ENCODE measurements at places on chromosomes 12 and 14.

GRCh38 chr14:29671034-29671433 lies 256.6 kb downstream of the PRKD1 start:
- DNase-seq = no peak

DNA sequence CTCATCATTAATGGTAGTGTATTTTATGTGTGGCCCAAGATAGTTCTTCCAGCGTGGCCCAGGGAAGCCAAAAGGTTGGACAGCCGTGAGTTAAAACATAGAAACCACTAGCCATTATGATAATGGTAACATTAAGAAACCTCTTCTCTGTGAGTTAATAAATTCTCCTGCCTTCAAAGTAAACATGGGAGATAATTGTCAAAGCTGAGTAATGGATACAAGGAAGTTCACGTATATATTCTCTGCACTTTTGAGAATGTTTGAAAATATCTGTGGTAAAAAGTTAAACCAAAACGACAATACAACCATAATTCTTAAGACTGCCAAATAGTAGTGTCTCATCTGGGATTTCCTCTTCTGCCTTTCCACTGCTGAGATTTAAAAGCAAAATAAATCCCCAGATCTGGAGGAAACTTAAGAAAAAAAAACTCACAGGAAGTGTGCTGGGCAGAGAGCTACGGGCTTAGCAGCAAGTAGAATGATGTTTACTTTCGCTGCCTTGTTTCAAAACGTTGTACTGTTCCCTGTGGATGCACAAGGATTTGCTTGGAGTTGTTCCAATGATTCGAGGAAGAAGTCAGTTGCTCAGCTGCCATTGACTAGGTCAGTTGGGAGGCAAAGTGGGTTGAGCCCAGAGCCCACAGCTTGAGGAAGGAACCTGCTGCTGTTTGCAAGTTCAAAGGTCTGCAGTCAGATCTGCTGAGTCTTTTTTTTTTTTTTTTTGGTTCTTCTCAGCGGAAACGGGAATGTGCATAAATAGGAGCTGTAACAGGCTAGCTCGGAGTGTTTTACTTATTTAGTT lies 1.7 kb downstream of the TPCN1 start:
- no peak for DNase-seq

DNA sequence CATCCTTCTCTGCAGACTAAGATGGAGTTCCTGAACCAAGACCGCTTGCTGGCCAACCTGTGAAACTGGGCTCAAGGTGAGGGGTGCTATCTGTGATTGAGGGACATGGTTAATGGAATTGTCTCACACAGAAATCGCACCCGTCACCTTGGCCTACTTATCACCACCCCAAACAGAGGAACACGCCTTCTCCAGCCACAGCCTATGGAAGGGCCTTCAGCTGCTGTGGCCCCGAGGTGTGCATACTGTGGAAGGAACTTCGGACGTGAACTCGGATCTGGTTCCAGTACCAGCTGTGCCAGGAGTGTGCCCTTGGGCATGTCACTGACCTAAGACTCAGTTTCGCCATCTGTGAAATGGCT lies 44.4 kb downstream of the EVL start:
- no peak for DNase-seq

- DNase-seq = no peak
Measured at GRCh38 chr12:3698218-3698974, 54.5 kb downstream of the CRACR2A start.

DNA sequence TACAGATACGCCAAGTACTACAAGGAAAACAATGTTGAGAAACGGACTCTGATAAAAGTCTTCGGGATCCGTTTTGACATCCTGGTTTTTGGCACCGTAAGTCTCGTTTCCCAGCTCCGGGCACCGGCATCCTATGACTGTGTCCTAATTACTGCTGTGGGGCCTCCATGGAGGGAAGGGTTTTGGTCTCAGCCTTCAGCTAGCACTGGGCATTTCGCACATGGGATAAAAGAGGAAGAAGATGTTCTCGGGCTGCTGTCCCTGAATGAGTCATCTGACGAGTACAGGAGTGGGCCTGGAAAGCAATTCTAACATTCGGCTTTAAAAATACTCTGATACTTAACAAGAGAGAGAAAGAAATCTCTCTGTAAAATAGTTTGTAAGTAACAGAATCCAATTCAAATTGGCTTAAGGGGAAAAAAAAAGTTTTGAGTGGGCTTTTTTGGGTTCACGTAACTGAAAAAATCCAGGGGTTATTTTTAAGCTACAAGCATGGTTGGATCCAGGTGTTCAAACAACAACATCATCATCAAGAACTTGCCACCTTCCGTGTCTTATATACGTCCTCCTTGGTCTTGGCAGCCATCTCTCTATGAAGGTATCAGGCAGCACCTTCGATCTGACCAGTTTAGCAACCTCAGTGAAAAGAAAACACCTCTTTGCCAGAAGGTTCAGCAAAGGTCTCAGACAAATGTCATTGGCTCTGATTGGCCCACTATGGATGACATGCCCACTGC lies 34.4 kb upstream of the P2RX4 start:
- DNase-seq = no peak

GRCh38 chr12:2456813-2457186 lies 338.0 kb upstream of the FKBP4 start:
- DNase-seq = no peak

DNA sequence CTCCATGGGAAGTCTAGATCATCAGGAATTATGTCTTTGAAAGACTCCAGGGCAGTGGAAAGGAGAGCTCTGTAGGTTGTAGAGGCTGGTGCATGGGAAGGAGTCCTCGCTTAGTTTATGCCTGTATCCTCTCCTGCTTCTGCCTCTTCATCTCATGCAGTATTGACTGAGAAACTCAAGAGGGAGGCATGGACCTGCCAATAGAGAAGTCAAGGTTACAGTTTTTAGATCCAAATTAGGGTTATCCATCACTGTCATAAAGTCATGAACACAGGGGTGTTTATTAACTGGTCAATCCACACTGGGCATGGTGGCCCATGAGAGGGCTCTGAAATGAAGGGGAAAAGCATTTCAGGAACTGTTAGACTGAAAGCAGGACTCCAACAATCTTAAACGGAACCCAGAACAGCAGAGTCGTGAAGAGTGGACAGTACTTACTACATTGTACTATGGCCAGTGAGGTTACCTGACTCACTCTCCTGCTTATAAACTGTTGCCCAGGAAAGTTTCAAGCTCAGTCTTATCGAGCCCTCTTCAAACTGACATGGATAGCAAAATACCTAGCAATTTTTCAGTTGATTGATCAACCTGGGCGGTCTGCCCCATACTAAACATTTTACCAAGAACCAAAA lies 30.1 kb upstream of the DHRS7 start:
- no peak for DNase-seq

- no peak for DNase-seq
Measured at GRCh38 chr12:27580561-27581330, 56.7 kb downstream of the PPFIBP1 start.

DNA sequence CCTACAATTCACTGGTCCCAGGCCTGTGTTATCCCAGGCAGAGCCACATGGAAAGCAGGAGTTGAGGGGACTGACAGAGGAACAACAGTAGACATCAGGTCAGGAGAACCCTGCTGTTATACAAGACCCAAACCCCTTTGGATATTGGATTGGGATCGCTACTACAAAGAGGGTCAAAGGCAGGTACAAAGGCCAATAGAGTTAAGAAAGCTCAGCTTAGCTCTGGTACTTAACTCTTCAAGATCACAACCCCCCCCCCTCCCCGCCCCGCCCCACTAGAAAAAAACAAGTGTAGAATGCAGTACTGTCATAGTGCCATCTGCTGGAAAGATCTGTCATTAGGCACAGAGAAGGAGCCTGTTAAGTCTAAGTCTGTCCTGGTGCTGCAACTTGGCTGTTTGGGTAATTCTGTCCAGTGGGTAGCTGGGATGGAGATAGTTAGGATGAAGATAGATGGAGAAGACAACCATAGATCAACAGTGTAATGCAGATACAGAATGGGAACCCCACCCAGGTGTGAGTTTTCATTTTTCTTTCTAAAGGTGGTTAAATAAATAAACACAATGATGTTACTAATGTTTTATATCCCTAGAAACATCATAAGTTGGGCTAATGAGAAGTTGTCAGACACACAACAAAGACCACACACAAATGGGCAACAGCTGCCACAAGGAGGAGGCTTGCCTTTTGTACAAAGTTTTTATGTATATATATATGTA lies 17.2 kb downstream of the REM2 start:
- DNase-seq = no peak

DNA sequence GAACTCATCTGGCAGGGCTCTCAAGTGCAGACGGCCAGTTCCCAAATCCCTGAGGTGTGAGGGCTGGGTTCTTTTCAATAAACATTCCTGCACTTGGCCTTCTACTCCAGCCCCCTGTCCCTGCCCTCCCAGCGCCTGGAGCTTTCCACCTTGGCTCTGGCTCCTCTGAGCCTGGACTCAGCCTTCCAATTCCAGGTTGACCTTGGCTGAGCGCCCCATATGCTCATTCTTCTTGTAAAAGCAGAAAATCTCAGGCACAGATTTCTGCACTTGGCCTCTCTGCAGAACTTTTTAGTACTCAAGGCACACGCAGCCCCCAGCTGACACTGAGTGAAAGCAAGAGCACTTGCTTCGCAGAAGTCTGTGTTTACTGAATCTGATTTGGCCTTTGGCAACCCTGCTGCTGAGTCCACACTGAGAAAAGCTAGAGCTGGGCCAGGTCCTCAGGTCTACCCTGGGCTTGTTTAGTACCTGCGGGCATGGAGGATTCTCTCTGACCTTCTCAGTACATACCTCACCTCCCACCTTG lies 222.7 kb downstream of the MSRB3 start:
- DNase-seq = no peak

DNA sequence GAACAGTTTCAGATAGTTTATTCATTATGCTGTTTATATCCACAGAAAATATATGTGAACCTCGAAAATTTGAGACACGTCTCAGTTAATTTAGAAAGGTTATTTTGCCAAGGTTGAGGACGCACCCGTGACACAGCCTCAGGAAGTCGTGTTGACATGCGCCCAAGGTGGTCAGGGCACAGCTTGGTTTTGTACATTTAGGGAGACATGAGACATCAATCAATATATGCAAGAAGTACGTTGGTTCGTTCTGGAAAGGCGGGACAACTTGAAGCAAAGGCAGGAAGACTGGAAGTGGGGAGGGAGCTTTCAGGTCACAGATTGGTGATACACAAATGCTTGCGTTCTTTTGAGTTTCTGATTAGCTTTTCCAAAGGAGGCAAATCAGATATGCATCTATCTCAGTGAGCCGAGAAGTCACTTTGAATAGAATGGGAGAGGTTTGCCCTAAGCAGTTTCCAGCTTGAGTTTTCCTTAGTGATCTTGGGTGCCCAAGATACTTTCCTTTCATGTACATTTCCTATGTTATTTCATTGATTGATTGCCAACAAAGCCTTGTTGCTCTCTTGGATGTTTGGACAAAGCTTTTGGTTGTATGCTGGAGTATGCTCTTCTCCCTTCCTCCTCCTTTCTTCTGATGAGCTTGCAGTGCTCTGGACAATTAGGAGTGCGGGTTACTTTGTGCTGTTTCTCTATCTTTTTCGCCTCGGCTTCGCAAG lies 3.2 kb downstream of the SNAPC1 start:
- DNase-seq = no peak

GRCh38 chr12:53944907-53945847 lies 6.5 kb downstream of the HOXC13 start:
- DNase-seq = no peak

- DNase-seq = no peak
Measured at GRCh38 chr14:59254146-59254910, 65.9 kb downstream of the DAAM1 start.

GRCh38 chr14:81211844-81212243 lies 8.9 kb downstream of the GTF2A1 start:
- DNase-seq = no peak

GRCh38 chr14:102523569-102524450 lies 14.2 kb upstream of the ANKRD9 start:
- no peak for DNase-seq

DNA sequence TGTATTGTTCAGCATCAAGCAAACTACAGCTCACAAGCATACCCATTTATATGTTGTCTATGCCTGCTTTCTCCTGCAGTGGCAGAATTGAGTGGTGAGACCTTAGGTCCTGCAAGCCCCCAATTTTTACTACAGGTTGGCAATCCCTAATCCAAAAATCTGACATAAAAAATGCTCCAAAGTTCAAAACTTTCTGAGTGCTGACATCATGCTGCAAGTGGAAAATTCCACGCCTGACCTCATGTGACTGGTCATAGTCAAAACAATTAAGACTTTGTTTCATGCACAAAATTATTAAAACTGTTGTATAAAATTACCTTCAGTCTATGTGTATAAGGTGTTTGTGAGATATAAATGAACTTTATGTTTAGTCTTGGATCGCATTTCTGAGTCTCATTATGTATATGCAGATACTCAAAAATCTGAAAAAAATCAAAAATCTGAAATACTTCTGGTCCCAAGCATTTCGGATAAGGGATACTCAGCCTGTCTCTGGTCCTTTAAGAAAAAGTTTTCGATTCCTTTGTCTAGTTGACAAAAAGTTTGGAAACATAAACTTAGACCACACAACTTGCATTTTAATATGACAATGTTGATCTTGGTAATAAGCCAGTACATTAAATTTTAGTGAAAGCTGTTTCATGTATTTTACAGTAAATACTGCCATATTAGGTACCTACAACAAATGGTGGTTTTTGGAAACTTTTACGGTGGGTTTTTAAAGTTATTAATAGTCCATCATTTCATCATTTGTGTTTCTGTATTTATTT lies 81.5 kb downstream of the AEBP2 start:
- no peak for DNase-seq

GRCh38 chr14:66746316-66747006 lies 238.5 kb downstream of the GPHN start:
- DNase-seq = no peak

- no peak for DNase-seq
Measured at GRCh38 chr12:124480469-124481256, 86.7 kb downstream of the NCOR2 start.

DNA sequence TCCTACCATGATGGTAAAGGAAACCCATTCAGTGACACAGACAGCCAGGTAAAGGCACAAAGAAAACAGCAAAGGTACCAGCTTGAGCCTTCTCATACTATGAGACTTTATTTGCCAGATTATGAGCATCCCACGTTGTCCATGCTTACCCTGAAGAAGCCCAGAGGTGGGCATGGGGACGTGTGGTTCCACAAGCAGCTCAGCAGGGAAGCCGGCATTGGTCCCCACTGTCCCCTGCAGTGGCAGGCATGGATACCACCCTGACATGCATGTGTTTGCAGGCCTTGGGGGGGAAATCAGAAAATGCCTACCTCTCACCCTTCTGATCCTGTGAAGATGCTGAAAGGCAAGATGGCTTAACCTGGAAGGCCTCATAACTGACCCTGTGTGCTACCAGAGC lies 183.1 kb downstream of the PIWIL1 start:
- DNase-seq = no peak

DNA sequence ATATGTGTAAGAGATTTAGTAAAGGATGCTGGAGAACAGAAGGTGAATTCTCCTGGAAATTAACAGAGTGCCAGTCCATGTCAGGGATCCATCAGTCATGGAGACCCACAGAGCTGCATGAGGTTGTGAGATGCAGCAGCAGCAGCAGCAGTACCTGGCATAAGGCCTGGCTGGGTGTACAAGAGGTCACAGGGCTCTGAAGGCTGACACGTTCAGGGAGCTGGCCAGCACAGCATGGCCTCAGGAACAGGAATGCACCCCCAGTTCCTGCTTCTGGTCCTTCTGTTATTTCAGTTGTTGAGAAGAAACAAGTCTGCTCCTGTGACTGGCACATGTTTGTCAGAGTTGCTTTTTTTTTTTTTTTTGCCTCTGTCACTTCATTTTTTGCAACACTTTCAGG lies 210.8 kb downstream of the CNTN1 start:
- DNase-seq = no peak
